Esophagus muscularis mucosa (tissue), 4 donors: ENCODE measurements at places on chromosomes 16 and 17. TPM values are rescaled to one million over a fixed set of nuclear protein-coding genes. Genes with fewer than 3 reads are reported as not detected.
A peak's percentile ranks its signal among the peaks of the same experiment; 100 is the strongest.

CCL14 gene
- total RNA-seq = 11.2 TPM

DNA sequence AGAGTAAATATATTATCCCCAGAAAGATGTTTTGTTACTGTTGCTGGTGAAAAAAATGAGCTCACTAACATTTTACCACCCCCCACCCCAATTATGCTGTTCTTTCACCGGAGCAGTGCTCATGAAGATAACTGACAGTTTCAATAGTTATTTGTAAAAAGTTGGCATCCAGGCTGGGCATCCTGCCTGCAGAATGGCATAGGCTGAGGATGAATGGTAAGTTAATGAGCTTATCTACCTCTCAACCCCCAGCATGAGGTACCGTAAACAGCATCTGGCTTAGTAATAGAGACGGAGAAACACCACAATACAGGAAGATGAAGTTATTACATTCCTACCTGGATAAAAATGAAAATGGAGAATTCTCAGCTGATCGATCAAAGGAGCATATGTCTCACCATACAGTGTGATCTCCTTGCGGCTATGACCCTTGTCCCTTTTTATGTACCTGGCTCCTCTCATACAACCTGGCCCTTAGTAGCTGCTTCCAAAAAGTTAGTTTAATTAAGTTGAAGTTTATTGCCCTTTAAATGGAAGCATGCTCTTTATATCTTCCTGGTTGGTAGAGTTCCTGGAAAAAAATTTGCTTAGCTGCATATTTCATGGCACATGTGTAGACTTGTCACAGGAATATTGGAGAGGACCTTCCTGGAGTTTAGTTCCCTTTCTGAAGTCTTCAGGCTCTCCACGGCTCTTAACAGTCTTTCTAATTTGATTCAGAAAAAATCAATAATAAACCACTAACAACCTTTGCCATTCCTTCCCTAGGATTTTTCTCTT, 61.2 kb upstream of the MPHOSPH6 start:
- DNase-seq = no peak

DNA sequence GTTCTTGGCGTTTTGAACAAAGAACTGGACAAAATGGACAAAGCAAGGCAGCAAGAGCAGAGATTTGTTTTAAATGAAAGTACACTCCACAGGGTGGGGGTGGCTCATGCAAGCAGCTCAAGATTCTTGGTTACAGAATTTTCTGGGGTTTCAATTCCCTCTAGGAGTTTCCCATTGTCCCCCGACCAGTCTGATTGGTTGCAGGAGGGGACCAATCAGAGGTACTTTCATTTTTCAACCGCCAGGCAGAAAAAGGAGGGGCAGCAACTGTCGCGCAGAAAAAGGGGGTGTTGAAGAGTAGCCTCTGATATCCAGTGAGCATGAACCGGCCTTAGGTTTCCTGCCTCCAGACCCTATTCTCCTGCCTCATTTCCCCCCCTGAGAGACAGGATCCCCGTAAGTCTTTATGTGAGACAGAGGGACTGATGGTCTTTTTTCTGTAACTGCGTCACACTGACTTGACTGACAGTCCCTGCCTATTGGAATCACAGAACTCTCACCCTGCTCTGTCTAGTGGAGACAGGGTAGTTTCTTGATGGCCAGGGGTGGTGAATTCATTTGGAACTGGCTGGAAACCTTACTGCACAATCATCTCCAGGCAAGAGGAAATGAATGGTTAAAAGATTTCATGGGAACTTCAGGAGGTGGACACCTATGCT, 59.4 kb upstream of the ALOX12 start:
- DNase-seq = no peak

DNA sequence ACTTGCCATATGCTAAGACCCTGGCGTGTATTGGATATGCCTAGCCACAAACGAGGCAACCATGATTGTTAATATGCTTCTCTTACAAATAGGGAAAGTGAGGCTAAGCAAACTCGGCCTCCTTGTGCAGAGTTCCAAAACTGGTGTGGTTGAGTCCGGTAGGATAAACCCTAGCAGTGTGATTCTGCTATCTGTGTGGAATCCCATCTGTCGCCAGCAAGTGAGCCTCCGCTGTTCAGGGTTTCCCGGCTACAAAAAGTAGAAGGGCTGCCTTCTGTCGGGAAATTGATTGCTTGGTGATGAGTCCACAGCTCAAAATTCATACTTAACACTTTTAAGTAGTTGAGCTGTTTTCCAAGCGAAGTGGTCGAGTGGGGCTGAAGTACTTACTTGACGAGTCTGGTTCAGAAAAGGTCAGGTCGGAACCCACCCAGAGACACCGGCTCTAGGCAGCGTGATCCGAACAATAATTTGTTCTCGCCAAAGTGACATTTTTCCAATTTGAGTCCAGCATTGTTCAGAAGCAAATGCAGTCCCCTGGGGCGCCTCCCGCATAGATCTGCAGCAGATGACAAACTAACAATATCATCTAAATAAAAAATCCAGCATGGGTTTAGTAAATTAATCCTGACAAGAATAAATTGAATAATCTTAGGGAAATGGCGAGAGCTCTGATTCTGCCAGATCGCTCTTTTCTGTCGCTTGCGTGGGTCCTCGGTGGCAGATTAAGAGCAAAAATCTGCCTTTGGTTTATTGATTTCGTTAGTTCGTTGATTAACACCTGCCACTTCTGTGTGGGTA, 686.7 kb upstream of the RBFOX1 start:
- no peak for DNase-seq

DNA sequence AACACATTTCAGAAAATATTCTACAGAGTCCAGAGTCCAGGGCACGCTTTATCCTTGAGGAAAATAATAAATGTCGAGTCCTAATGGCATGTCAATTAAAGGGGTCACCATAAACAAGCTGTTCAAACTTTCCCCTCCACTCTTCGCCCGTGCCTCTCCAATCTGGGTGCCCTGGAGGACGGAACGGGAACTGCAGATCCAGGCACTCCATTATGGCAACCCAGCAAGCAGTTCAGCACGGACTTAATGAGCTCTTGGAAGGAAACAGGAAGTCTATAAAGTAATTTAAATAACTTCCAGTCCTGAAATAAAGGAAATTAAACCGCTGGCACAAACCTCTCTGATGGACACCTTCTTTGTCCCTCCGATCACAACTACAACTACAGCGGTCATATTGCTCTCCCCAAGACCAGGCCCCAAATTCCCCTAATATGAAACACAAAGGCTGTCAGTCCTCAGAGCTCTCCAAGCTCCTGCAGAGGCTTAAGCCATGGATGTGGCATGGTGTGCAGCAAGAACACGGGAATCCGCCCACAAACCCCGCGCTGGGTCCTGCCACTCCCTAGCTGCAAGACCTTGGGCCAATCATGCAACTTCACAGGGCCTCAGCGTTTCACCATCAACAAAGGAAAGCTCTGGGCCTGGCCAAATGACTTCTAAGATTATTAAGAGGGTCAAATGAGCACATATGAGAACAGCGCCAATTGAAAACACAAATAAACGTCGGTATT, 52.6 kb downstream of the ZFHX3 start:
- no peak for DNase-seq

GRCh38 chr16:56894331-56894917, 29.4 kb downstream of the SLC12A3 start:
- no peak for DNase-seq

DNA sequence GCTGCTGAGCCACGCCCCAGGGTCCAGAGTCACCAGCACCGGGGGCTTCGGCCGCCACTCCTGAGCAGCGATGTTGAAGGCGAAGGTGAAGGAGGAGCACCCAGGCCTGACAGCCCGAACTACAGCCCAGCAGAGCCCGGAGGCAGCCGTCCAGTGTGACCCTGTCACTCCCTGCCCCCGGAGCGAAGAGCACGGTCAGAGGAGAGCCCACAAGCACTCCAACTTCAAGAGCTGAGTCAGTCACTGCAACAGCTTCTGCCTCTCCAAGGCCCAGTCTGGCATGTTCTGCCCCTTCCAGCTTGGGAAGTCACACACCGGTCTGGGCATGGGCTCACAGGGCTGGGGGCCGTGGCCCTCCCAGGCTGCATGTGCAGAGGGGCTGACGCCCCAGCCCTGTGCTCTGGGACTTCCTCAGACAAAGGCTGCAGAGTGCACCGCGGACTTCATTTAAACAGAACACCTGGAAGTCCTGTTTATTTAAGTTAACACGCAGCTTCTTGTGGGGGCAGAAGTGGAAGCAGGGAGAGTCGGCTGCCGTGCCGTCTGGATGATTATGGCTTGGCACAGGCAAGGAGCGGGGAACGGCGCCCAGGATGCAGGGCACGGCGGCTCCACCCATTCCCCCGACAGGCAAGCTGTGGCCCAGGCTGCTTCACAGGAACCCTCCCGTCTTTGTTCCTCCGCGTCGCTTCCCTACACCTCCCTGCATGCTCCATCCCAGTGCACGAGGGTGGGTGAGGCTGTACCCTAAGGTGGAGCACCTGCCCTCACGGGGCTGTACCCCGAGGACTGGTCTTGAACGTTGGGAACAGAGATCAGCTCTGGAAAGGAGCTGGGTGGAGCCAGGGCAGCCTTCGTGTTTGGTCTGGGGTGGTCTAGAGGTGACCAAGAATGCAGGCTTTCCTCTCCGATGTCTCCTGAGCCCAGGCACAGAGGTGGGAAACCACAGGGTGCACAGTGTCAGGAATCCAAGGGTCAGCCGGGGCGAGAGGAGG, 68.9 kb upstream of the METRNL start:
- peak; percentile 89 for DNase-seq

DNA sequence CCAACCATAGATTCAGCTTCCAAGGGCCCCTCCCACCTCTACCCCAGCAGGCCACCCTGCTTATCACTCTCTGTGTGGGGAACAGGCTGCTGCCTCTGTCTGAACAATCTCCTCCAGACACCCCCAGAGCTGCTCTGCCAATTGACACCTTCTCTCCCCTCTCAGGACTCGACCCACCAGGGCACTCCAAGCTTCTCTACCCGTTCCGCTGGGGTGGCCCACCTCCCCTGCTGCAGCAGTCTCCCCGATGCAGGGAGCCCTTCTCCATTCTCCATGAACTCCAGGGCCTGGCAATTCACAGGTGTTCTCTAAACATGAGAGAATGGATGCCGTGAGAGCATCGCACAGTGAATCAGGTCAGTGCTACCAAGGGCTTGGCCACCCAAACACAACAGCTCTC, 28.3 kb upstream of the FAAP100 start:
- DNase-seq = no peak

ARL5C gene
- not detected for total RNA-seq

DNA sequence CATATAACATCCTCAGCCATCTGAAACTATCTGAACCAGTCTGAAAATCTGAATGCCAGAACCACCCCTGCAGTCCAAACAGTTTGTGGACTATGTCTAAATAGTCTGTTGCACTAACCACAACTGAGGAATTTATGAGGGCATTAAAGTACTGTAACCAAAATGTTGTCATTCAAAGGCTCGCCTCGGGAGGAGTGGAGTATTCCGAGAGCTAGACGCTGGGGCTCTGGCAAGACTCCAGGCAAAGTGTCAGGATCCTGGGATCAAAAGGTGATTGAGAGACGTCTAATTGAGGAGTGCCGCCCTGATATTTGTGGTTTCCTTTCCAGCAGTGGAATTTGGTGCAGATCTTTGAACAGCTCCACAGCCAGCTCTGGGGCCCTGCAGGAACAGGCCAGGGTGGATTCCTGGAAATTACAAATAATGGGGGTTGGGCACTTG, 142.9 kb upstream of the MYOCD start:
- DNase-seq = no peak

DNA sequence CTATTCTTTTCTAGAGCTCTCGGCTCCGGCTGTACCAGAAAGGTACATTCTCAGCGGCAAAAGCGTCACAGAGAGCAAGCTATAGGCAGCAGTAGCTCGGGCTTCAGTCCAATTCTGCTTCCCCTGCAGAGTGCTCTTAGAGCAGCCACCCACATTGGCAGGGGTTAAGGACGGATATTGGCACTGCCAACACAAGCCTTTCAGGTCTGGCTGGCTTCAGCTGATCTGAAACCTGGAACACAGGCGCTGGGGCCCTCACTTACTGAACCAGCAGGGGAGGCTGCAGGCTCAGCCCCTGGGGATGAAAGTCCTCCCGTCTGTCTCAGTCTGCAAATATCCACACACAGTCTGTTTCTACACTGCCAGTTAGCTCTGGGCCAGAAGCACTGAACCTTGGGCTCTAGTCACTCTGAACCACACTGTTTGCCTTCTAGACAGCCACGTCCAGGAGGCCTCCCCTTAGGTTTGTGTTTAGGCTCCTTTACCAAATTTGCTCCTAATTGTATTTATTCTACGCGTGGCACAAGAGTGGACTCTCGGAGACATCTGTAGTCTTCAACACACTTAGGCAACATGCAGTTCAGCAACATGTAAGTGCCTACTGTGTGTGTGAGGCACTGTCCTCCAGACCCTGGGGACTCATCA, 40.1 kb downstream of the HIC1 start:
- no peak for DNase-seq
